HCEC 1CT (cell line): ENCODE measurements at places on chromosomes 2 and 18.

GRCh38 chr2:65514555-65515195 lies 82.3 kb upstream of the SPRED2 start:
- peak; percentile 39 for DNase-seq

- peak; percentile 59 for DNase-seq
Observed at GRCh38 chr2:113848758-113849415, 41.0 kb upstream of the ACTR3 start.

GRCh38 chr2:128374001-128374710 lies 55.5 kb upstream of the HS6ST1 start:
- DNase-seq = peak; percentile 72

- no peak for DNase-seq
Observed at GRCh38 chr2:218884519-218884918, 3.9 kb downstream of the WNT10A start.

GRCh38 chr18:10497206-10497749 lies 28.5 kb upstream of the NAPG start:
- DNase-seq = no peak

- DNase-seq = no peak
Observed at GRCh38 chr18:26134107-26134506, 438 bp downstream of the PSMA8 start.

GRCh38 chr2:128324008-128324896 lies 5.6 kb upstream of the HS6ST1 start:
- no peak for DNase-seq
